ENCODE measurements at places on chromosomes 5 and 9.

- no peak for DNase-seq
These were observed 13.3 kb upstream of the CTNNA1 start for GRCh38 chr5:138739938-138740337.

- no peak for DNase-seq
These were observed 53.3 kb upstream of the ANGPTL2 start for GRCh38 chr9:127175764-127176163.

DNA sequence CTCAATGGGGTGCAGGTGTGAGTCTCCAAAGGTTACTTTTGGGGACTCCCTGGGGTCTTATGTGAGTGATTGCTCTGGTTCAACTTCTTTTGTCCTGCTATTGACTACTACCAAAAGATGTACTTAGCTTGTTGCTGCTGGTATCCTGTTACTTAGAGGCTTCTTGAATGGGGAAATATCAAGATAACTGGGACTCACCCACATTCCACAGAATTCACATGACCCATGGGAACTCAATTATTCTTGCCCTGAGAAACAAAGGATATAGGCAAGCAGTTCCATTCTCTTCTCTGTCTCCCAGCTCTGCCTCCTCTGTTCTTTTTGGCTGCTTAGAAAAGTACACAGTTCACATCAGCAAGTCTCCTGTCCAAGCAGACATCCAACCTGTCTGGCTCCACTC is 105.9 kb downstream of the UNC13B start:
- DNase-seq = no peak

DNA sequence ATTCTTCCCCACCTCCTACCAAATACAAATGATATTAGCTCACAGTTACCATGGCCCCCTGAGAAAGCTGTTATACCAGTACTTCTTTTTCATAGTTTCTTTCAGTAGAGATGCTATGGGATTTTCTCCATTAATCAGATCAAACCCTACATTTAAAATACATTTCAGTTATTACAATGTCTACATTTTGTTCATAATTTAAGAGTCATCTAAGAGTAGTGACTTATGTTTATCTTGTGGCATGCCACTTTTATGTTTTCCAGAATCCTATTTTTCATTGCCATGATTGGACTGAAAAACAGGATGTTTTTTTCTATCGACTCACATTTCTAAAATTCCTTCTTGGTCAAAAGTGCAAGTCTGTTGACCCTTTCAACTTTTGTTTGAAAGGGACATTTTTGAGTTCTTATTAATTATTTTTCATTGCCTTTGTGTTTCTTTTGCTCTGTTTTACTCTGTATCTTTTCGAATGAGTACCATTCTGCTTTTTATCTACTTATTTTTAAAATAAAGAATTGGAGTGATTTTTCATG is 77.4 kb upstream of the ANXA1 start:
- no peak for DNase-seq

DNA sequence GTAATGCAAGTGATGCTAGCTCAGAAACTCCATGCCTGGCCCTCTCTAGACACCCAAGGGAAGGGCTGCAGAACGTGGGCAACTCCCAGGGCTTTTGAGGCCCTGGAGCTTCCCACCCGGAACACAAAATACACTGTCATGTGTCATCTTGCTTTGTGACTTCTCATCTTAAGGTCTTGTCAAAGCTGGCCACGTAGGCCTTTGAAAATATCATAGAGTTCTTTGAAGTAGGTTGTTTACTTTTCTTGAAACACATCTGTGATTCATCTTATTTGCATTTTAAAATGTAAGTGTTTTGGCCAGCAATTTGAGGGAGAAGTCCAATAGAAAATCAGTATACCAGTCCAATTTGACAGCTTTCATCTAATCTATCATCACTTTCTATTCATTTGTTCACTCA is 40.2 kb upstream of the PALM2AKAP2 start:
- DNase-seq = no peak

GRCh38 chr9:109051733-109052132 is 38.4 kb upstream of the CTNNAL1 start:
- DNase-seq = no peak

DNA sequence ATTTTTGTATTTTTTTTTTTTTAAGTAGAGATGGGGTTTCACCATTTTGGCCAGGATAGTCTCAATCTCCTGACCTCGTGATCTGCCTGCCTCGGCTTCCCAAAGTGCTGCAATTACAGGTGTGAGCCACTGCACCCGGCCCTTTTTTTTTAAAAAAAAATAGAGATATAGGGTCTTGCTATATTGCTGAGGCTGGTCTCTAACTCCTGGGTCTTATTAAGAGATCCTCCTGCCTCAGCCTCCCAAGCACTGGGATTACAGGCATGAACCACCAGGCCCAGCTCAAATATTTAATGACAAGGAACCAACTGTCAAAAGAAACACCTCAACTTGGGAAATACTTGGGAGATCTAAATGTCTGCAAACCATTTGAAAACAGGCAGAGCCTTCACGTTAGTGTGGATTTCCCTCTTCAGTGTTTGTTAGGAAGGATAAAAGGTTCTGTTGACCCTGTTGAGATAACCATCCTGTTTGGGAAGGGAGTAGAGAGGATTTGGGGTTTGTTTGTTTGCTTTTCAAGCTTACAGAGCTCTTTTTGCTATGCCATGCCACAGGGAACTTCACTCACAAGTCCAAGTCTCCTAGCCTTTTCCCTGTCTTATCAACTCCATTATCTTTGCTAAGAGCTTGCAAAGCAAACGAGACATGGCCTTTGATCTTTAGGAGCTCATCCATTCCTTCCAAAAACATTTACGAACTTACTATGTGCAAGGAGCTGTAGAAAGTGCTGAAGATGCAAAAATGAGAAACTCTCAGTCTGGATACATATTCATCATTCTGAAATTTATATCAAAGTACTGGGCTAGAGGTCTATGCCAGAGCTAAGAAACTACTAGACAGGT is 7.5 kb downstream of the FAXDC2 start:
- no peak for DNase-seq

- no peak for DNase-seq
These were observed 55.3 kb downstream of the RPS23 start for GRCh38 chr5:82222597-82223574.

GRCh38 chr9:127360829-127361228 is 36.1 kb upstream of the SLC2A8 start:
- no peak for DNase-seq

- no peak for DNase-seq
These were observed 153.6 kb downstream of the TSSK1B start for GRCh38 chr5:113281194-113281593.

DNA sequence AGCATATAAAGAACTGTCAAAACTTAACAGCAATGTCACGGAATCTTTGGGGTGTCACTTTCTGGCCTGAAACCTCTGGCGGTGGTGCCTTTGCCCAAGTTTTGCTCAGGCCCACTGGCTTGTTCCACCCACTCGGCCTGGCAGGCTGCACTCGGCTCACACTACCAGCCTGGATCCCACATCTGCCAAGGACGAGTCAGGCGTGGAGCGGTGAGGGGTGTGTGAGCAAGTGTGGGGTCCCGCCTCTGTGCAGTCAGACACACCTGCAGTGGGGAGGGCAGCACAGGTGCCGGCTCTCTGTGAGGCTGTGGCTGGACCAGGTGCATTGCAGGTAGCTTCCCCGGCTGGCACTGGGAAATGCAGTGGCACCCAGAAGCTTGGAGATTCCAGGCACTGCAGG is 40.0 kb downstream of the TSPAN17 start:
- DNase-seq = no peak

DNA sequence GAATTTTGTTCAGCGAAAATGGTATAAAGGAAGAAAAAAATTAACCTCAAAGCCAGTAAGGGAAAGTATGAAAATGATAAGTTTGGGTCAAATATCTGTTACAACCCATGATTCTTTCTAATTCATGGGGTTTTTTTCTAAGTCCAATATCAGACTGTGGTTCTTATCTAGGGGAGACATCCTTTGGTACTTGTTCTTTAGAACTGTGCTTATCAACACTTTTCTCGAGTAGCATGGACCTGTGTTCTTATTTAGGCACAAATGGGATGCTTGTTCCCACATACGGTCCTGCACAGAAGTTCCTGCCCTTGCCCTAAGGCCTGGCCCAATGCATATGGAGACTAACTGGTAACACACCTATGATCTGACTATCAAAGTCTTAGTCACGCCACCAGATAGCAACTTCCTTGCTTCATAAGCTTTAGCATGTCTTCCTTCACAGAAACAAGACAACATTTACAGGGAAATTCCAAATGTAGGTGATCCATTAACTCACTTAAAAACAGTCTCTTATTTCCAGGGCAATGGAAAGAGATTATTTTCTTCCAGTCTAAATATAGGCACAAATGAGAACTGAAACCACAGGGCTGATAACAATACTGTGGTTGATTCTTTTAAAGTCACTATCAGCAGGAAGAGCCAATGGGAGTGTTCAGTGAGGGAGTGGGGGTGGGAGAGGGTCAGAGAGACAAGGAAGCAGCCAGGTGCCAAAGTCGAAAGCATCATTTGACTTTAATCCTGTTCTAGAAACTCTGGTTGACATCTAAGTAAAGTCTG is 268.8 kb upstream of the ANKRD55 start:
- DNase-seq = no peak

DNA sequence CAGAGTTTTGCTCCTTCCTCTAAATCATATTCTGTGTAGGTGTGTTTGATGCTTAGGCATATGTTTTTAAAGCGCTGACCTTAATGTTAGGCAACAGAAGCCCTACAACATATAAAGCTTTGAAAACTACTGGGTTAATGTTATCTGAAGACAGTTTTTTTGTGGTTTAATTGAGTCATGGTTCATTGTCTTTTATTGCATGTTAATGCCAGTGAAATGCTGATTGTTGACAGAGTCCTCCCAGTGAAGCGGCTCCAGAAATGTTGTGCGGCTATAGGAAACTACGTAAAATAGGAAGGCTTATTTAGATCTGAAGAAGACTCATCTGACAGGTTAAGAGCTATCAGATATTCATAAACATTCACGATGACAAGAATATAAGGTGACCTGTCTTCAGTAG is 424.6 kb downstream of the CCDC171 start:
- no peak for DNase-seq

- peak; percentile 80 for DNase-seq
These were observed 165.0 kb upstream of the ZNF462 start for GRCh38 chr9:106697750-106698502.

DNA sequence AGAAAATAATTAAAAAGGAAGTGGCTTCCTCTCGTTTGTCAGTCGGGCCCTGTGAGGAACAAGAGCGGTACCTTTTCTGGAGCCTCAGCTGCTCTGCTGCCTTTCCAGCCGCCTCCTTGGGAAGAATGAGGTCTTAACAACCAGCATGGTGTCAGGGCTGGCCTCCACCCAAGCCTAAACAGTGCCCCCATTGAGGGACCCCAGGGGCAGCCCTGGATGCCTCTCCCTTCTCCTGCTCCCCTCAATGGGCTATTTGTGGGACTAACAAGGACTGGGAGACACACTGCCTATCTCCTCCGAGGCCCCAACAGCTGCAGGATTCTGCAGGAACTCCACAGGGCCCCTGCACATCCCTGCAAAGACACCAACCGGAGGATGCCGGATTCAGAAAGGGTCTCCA is 155.4 kb upstream of the MAP3K1 start:
- no peak for DNase-seq

DNA sequence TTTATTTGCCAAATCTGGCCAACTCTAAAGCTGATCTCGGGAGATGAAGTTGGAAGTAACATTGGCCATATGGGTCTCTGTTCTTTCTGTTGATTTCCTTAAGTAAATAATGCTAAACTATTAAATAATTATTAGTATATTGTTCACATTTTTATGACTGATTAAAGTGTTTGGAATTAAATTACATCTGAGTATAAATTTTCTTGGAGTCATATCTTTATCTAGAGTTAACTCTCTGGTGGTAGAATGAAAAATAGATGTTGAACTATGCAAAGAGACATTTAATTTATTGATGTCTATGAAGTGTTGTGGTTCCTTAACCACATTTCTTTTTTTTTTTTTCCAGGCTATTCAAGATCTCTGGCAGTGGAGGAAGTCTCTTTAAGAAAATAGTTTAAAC is 9.3 kb upstream of the FGF18 start:
- no peak for DNase-seq

GRCh38 chr5:72107901-72108201 is 576 bp downstream of the MAP1B start:
- no peak for DNase-seq

- DNase-seq = no peak
These were observed 55.6 kb upstream of the MELK start for GRCh38 chr9:36517131-36517530.

DNA sequence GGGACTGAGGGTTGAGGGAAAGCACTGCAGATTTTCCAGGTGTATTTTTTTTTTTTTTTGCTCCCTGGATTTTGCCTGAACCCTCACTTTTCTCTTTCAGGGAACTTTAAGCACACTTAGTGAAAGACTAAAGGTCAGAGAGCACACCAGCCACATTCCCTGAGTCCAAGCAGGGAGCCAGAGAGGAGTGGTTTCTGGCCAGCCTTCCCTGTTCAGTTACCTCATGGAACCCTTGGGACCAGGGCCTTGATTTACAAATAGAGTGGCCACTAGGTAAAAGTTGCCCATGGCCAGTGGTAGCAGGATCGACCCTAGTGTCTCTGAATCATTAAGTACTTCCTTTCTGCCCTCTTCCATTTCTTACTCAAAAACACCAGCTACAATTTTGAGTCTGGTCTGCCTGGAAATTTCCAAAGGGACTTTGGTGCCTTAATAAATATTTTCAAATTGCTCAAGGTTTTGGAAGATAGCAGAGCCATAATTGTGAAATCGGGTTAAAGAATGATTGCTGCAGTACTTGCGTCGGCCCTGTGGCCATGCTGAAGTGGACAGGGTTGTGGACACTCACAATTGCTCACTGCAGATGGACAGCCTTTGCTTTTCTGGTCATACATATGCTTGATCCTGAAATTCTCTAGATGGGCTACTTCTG is 14.5 kb downstream of the PALM2AKAP2 start:
- no peak for DNase-seq

DNA sequence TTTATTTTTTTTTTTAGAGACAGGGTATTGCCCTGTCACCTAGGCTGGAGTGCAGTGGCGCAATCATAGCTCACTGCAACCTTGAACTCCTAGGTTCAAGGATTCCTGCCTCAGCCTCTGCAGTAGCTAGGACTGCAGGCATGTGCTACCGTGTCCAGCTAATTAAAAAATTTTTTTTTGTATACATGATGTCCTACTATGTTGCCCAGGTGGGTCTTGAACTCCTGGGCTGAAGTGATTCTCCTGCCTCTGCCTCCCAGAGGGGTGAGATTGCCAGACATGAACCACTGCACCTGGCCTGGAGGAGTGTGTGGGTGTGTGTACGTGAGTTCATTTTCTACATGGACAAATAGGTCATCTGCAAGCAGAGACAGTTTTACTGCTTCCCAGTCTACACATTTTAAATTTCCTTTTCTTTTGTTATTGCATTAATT is 33.8 kb downstream of the JMY start:
- no peak for DNase-seq

GRCh38 chr9:132745756-132746709 is 75.8 kb downstream of the GTF3C4 start:
- no peak for DNase-seq

DNA sequence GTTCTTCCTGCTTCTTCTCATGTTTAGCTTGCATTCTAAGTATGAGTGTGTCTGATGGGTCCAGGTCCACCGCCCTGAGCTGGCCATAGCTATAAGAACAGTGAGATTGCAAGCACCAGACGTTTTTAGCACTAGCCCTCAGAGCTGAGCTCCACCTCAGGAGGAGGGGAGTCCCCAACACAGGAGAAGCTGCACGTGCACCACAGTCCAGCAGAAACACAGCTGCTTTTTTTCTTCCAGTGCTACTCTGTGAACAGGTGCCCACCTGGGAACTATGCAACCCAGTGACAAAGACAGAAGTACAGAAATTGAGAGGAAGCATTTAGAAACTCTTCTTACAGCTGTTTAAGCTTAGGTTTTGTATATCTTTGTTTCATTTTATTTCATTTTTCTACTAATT is 299.4 kb downstream of the MARCHF11 start:
- DNase-seq = no peak
